ENCODE measurements at places on chromosomes 11 and 22.

GRCh38 chr22:36344106-36344827 is 43.5 kb downstream of the MYH9 start:
- no peak for DNase-seq

DNA sequence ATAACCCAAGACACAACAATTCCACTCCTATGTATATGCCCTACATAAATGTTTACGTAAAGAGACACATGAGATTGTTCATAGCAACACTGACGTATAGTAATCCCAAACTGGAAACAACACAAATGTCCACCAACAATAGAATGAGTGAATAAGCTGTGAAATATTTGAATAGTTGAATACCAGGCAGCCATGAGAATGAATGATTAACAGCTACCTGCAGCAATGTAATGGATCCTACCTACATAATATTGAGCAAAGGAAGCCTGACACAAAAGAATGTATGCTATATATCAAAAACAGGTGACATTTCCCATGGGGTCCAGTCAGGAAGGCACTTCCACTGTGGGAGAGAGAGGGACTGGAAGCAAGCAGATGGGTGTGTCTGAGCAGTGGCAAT is 92.8 kb upstream of the LINC01488 start:
- no peak for DNase-seq

- DNase-seq = no peak
Observed at GRCh38 chr11:116062490-116063171, 558.4 kb upstream of the CADM1 start.

GRCh38 chr11:22433094-22433455 is 94.9 kb downstream of the SLC17A6 start:
- DNase-seq = no peak

DNA sequence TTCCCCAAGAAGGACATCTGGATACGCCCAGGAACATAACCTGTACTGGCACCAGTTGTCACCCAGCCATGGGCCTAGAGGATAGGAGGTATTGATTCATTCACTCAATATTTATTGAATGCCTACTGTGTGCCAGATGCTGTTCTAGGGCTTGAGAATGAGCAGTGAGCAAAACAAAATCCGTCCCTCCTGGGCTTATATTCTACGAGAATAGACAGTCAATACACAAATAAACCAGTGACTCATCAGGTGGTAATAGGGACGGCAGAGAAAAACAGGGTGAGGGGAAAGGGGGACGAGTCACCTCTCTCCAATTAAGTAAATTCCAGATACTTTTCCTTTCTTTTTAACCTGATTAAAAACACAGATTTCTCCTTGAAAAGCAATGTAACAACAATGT is 103.5 kb downstream of the MICAL2 start:
- DNase-seq = no peak

Measured in activated CD4-positive, alpha-beta T cell treated with anti-CD3 and anti-CD28 coated beads, Interleukin-2, amount 50 U/mL, for 1 hour (primary cell).